GM10248 (cell line): ENCODE measurements at places on chromosomes 11 and 22.

DNA sequence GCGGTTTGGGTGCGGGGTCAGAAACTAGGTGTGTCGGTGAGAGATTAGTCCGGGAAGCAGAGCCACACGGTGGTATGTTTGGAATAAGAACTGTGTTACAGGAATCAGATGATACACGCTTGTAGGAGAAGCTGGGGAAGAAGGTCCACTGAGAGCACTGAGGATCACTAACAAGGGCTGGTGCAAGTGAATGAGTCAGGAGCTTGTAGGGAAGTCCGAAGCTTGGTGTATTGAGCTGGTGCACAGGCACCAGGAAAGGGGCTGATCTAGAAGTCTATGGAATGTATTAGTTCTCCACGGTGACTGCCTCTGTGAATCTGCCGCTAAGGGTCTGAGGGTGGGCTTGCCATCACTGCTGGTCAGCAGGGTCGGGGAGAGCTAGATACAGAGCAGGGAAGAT, 18.8 kb upstream of the GRK3 start:
- DNase-seq, result no peak

- peak; percentile 84 for DNase-seq
Measured at GRCh38 chr22:25362215-25362882, 142.9 kb downstream of the CRYBB2 start.

DNA sequence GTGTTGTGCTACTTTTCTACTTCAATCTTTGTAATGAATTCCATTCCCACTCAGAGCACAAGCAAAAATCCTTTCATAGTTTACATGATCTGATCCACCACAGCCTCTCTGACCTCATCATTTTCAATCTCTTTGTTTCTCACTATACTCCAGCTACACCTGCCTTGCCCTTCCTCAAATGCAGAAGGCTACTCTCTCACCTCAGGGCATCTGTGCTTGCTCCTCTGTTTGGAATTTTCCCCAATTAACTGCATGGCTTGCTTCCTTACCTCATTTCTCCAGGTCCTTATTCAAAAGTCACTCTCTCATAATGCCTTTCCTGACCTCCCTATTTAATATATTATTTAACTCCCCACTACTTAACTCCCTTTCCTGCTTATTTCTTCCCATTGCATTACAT, 100.6 kb upstream of the OLFML1 start:
- no peak for DNase-seq

DNA sequence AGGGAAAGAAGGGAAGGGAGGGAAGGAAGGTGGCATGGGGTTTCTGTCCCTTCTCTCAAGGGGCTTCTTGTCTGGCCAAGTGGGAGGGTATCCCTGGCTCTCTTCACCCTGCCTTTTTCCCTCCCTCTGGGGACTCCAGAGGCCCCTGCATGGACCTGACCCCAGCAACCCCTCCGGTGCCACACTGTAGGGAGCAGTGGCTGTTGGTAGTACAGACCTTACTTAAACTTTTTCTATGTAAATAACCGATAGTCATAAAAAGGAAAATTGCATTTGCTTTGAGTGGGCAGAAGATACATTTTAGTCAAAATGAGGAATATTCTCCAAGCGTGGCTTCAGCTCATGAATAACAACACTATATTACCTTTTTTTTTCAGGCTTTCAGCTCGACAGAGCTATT, 1384.0 kb downstream of the BRD1 start:
- DNase-seq, result no peak

DNA sequence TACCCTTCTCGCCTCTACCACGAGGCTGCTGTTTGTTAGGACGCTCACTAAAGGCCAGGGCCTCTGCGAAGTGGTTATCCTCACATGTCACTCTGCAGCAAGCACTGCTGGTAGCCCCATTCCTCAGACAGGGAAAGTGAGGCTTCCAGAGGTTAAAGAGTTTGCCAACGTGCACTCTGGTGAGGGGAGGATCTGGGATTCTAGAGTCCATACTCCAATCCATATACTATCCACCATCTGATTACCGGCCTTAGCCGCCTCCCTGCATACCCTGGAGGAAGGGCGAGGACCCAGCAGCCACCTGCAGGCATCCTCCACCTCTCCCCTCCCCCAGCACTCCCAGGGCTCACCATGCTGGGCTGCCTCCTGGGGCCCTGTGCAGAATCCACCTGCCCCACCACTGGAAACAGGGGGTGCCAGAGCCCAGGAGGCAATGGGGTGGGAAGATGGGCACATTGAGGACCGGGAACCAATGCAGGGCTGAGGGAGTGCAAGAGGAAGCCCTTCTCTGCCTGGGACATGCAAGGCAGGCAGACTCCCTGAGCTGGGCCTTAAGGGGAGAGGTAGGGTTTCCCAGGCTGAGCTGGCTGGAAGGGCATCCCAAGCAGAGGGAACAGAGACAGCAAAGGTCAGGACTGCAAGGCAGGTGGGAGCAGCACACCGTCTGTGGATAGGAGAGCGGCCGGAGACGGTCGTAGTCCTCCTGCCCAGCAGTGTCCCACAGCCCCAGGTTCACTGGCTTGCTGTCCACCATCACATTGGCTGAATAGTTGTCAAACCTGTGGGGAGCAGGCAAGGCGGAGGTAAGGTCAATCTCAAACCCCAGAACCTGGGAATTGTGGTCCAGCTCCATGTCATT, 11.7 kb downstream of the RAC2 start:
- no peak for DNase-seq

GRCh38 chr11:116044941-116045340, 540.7 kb upstream of the CADM1 start:
- no peak for DNase-seq

- no peak for DNase-seq
Measured at GRCh38 chr22:43050995-43051394, 36.0 kb upstream of the PACSIN2 start.

- no peak for DNase-seq
Measured at GRCh38 chr11:129086976-129087375, 105.1 kb downstream of the ARHGAP32 start.

GRCh38 chr11:28338371-28338770, 230.2 kb downstream of the METTL15 start:
- no peak for DNase-seq

DNA sequence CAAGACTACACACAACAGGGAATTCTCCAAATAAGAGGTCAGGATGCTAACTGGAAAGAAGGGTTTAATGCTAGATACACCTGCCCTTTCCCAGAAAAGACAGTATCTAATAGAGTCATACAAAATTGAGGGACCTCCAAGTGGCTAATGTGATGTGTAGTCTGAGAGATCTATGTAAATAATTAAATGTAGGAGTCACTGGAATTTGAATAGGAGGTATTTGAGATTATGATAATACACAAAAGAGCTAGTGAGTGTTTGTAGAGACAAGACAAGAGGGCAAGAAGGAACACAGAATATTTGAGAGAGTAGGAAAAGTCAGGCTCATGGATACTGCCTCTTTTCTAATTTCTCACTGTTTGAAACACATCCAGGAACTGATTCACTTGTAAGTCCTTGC, 15.5 kb upstream of the INSC start:
- no peak for DNase-seq

- no peak for DNase-seq
Measured at GRCh38 chr11:37402663-37403062, 804.6 kb upstream of the RAG2 start.

GRCh38 chr22:29833392-29833965, 4.6 kb downstream of the ASCC2 start:
- no peak for DNase-seq

GRCh38 chr11:69249311-69250185, 44.4 kb upstream of the MYEOV start:
- no peak for DNase-seq

- no peak for DNase-seq
Measured at GRCh38 chr11:70080763-70081162, 2.6 kb downstream of the ANO1 start.

- peak; percentile 55 for DNase-seq
Measured at GRCh38 chr22:29716814-29717545, 2.8 kb upstream of the CABP7 start.

- no peak for DNase-seq
Measured at GRCh38 chr11:100810666-100811065, 123.6 kb downstream of the ARHGAP42 start.
